Cerebellar nuclear complex (tissue), 1 donor: ENCODE measurements at places on chromosomes 13 and 19.

- no peak for DNase-seq
Measured at GRCh38 chr19:6060600-6061375, 49.5 kb downstream of the RFX2 start.

DNA sequence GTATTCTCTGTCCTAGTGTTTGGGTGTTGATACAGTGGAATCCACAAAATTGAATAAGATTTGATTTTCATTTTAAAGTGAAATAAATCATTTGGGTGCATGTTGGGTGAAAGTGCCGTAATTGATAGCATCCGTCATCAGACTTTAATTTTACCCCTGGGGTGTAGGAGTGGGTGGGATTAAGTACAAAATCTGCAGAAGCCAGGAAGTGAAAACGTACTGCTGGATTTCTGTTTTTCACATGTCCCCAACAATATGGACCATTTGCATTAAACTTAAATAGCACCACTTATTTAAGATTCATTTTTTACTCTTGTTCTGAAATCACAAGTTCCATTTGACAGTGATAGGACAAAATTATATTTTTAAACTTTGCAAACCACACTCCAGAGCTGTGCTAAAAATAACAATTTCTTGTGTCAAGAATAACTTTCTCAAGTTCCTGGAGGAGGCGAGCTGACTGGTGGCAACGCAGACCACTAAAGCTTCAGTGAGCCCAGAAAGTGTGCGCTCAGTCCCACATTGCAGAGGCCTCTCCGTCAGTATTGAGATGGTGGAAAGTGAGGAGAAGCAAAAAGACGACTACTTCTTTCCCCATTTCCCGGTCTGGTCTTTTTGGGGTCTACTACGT is 71.3 kb downstream of the ARHGEF7 start:
- DNase-seq, result no peak

DNA sequence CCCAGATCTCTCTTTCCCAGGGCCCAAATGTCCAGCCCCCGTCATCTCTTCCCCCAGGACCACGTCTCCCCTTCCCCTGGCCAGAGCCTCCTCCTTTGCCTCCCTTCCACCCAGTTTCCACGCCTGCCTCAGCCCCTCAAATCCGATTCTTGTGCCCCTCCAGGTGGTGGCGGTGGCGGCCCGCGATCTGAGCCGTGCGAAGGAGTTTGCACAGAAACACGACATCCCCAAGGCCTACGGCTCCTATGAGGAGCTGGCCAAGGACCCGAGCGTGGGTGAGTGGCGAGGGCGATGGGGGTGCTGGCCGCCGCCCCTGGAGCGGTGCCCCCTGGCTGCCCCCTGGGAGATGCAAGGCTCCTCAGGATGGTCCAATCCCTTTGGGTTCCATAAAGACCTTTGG is 1.3 kb downstream of the DHDH start:
- no peak for DNase-seq

DNA sequence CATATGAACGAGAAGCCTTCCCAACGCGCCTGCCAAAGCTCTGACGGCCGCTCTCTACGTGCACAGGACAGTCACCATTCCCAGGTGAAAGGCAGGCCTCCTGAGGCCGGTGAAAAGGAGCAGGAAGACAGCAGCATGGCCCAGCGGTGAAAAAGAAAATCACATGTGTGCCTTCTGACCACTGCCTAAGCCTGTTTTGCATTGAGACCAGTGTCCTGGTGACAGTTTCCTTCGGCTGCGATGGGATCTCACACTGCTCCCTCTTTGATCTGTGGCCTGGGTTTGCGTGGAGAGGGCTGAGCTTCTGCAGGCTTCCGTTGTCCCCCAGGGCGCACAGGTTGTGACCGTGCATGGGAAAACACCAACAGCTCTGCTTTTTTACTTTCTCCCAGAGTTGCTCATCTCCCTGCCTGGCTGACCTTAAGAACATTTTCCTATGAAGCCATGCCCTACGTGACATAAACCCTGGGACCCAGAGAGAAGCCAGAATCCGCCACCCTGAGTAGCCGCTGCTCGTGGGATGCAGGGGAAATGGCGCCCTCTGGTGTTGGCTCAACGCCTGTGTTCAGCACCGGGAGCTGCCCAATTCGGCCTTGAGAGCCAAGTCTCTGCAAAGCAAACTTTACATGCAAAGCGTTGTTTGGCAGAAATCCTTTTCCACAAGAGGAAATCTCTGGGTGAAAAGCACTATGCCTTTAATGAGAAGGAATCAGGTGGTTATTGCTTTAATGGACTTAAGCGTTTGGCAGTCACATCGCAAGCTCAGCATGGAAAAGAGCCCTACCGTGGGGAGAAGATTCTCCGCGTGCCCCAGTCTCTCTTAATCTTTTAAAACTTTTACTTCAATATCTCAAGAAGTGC is 112.2 kb upstream of the GPR12 start:
- no peak for DNase-seq

DNA sequence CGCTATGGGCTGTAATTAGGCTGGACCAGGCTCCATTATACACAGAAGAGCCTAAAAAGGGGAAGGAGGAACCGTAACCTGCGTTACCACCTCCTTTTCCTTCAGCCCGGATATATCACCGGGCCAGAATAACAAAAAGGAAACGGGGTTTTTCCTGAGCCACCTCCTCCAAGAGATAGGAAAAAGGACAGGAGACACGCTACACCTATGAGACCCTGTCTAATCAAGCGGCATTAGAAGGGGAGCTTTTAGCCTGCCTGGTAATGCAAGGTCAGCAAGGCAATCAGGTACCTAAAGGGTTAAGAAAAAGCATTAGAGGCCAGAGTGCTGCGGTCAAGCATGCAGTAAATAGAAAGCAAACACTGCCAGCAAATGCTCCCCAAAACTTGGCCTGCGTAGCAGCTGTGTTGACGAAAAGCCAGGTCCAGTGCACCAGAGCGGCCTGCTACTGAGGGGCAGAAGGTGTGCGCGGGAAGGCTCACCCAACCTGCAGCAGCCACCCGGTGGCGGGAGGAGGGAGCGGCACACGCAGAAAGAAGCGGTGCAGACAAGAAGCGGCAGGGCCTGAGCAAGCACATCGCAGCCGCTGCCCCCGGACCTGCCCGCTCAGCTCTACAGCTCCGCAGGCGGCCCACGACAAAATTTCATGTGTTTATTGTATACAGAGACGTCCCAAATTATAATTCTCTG is 1466.1 kb downstream of the UQCRFS1 start:
- DNase-seq, result peak; percentile 3

DNA sequence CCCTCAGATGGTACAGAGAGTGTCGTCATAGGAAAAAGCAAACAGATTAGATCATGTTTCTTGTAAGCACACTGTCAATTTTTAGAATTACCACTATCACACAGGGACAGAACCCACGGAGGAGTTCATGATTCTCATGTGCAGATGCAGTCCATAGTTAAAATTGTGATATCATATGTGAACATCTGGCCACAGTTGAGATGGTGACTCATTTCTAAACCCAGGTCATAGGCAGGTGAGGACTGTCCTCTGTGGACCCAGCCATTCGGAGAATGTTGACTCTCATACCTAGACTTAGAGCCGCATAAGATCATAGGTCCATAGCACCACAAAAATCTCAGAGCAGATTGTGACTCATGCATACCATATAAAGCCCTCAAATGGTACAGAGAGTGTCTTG is 17.8 kb upstream of the ZNF730 start:
- no peak for DNase-seq

DNA sequence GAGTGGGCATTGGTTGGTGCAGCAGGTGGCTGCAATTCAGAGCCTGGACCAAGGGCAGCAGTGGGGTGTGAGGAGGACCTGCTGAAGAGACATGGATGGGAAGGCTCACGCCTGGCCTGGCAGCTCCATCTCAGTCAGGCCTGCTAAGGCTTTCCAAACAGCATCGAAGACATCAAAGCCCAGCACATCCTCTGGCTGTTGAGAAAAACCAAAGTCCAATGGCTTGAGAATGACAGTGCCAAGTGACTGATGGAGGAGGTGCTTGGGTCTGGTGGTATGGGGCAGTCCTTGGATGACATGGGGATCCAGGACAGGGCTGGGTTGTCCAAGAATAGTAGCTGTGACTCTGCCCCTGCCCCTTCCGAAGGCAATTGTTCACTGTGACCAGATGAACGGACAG is 19.0 kb upstream of the XPO4 start:
- DNase-seq, result no peak

GRCh38 chr19:29323440-29324290 is 110.7 kb upstream of the UQCRFS1 start:
- no peak for DNase-seq

- no peak for DNase-seq
Measured at GRCh38 chr19:38702278-38702677, 42.0 kb downstream of the CAPN12 start.

GRCh38 chr13:23754997-23755396 is 134.2 kb downstream of the MIPEP start:
- DNase-seq, result no peak

DNA sequence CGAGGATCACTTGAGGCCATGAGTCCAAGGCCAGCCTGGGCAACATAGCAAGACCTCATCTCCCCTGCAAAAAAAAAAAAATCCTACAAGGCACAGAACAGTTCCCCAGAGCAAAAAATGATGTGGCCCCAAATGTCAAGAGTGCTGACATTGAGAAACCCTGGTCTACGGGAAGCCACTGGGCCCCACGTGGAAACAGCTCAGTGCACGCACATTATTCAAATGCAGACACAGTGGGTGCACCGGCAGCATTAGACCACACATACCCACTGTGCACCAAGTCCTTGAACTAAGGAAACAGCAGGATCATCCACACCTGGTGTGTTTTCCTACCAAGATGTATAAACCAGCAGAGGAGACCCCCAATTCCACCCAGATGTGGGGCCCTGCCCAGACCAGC is 35.0 kb upstream of the ADGRE5 start:
- DNase-seq, result no peak

DNA sequence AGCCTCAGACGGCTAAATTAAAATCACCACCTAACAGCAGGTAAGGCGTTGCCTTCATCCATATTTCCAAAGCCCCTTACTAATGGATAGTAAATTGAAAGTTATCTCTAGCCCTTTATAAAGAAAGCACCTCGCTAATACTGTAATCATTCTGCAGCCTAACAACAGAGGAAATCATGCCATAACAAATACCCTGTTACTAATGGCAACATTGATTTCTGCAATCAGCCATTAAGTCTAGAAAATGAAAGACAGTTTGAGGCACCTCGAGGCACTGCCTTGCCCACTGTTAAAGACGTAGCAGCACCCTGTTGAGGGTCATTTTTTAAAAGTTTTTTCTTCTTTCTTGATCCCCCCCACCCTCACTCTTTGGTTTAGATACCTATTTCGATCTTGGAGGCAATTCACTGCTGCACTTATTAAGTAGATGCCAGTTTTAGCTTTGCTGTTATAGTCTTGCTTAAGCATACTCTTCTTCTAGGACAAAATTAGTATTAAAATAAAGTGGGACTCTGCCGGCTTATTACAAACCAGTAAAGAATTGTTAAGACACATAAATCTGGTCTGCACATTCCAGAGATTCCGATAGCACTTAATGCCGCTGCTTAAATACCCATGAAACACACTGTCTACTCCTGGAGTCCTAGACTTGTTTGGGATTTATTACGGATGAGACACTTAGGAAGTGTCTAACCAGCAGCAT is 74.8 kb downstream of the ZNF536 start:
- no peak for DNase-seq

GRCh38 chr19:7739211-7739755 is 7.4 kb upstream of the CLEC4G start:
- no peak for DNase-seq

- no peak for DNase-seq
Measured at GRCh38 chr19:30135093-30135757, 193.2 kb downstream of the URI1 start.

GRCh38 chr19:15810335-15810734 is 5.1 kb downstream of the OR10H1 start:
- no peak for DNase-seq

DNA sequence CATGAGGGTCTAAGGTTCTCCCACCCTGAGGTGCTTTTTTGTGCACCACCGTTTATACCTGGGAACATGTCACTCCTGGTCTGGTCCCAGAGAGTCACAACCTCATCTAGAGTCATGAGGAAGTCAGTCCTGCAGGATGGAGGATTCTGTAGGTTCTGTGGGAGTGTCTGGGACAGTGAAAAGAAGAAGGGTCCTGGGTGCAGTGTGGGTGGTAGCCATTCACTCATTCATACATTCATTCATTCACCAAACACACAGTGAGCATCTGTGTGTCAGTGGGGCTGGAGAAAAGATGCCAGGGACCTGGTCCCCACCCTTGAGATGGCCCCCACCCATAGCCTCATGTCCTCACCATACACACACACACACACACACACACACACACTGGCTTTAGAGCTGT is 8.7 kb upstream of the CEACAM18 start:
- DNase-seq, result no peak

GRCh38 chr13:51630288-51630615 is 46.0 kb downstream of the WDFY2 start:
- no peak for DNase-seq

DNA sequence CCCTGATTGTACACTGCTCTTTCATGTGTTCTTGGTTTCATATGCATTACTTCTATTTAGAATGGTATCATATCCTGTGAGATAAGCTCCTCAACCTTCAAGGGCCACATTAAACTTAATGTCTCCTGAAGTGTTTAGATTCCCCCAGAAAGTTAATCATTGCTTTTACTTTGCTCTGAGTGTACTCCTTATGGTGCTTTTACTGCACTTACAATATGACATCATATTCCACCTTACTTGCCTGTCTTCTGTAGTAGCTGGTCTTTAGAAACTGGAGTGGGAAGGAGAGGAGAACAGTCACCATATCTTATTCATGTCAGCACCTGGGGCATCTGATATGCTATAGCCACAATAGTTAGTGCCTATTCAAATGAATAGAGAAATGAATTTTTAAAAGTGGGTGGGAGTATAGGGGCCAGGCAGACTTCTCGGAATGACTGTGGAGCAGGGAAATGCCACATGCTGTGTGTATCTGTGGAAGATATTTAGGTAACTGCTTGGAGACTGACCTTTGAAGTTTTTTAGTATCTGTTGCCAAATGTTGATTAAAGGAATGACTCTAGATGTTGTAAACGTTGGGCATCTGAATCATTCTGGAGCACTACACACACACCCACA is 40.2 kb downstream of the SLAIN1 start:
- no peak for DNase-seq

DNA sequence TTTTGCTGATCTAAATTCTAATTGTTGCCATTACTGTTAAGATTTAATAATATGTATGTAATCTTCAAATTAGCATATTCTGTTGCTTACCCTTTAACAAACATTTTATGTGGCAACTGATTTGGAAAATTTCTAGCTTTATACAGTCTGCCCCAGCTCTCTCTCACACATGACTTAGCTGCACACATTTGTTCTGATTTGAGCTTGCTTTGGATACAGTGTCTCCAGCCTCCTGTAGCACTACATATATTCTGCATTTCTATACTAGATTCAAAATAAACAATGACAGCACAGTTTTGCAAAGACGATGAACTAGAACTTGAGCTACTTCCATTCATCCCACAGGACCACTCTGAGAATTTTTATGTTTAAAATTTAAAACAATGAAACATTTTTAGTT is 254.7 kb downstream of the DNAJC15 start:
- no peak for DNase-seq
